ENCODE measurements at places on chromosomes 4 and X.

- no peak for DNase-seq
These were observed 239.2 kb upstream of the DDX53 start for GRCh38 chrX:22760513-22761057.

DNA sequence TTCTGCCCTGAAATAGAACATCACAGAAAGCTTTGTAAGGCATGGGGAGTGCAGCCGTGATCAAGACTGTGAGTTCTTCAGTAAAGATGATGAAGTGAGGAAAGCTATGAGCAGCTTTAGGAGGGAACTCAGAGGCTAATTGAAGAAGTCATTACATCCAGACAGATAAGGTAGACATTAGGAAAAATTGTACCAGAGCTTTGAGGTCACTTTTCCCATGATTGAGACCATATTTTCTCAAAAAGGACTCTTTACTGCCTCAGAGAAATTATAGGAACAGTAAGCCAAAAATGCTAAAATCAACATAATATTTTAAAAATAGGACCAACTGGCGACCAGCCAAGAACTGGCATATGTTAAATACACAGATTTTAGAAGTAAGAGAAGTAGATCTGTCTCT lies 11.2 kb downstream of the CHST7 start:
- no peak for DNase-seq

GRCh38 chr4:20251796-20252655 lies at the start of gene SLIT2:
SLIT2 (plus strand) TSS chr4:20251905; CDS start chr4:20253816, 1,911 bp downstream.
- peak; percentile 40 for DNase-seq

GRCh38 chr4:72295966-72296557 lies 264.3 kb downstream of the NPFFR2 start:
- no peak for DNase-seq

- no peak for DNase-seq
These were observed 139.1 kb upstream of the ZIC3 start for GRCh38 chrX:137426695-137427425.

DNA sequence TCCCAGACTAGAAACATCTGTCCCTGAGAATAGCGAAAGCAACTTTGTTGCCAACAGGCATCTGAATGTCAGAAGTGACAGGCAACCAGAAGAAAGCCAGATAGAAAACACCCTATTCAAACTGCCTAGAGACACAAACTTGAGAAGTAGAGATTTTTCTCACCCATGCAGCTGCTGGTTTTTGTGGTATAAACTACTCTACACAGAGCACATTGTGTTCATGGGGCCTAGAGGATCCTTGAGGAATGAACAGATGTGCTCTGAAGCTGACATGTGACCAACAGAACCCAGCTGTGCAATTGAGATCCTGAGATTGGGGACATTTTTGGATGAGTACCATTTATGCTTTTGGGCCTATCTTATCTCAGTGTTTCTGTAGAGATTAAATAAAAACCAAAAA lies 63.6 kb upstream of the NRK start:
- peak; percentile 21 for DNase-seq

All from skeletal muscle cell (primary cell).